ENCODE measurements at places on chromosomes 6 and 20.

DNA sequence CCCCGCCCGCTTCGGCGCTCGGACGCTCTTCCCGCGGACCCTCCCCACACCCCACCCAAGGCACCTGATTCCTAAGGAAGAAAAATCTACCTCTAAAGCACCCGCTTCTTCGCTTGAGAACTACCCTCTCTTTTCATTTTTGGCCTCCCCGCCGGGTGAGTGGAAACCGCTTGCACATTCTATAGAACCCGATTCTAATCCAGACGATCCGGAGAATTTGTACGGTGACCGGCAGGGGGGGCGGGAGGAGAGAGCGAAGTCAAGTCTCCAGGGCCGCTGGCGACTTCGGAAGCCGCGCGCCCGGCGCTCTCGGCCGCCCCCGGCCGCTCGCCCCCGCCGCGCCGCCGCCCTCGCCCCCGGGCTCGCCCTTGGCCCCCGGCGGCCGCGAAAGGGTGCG is at the start of gene RBM24:
Gene RBM24 (plus strand): TSS at position 262 of the 397 bp plus-strand sequence. CDS start 221 bp downstream, outside the sequence.
- DNase-seq: peak; percentile 75

- peak; percentile 52 for DNase-seq
These were observed 14.8 kb upstream of the CALHM6 start for GRCh38 chr6:116446399-116446798.

DNA sequence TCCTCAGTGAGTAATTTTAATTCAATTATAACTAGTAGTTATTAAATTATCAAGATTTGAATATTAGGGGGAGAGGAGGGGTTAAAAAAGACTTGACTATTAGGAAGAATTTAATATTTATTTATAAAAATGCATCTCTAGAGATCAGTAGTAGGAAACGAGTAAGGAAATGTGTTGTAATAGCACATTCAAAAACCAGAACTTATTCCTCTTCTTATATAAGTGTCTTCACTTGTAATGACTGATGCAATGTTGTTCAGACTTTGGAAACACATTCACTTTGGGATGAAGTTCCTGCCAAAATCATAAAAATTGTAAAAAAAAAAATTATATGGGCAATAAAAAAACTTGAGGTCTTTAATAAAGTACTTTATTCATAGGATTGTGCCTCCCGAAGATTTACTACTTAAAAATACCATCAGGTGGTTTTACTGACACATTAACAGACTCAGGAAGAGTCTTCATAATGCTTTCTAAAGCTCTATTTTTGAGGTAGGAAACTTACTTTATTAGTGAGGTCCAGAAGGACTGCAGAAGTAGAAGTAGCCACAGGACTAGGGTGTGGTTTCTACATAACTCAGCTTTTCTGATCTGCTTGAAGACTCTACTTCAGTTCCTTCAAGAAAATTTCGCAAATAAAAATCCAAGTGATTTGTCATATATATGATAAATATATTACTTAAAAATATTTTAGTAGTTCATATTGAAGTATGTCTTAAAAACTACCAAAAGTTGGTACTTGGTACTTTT is 59.8 kb downstream of the CCDC170 start:
- DNase-seq: no peak

DNA sequence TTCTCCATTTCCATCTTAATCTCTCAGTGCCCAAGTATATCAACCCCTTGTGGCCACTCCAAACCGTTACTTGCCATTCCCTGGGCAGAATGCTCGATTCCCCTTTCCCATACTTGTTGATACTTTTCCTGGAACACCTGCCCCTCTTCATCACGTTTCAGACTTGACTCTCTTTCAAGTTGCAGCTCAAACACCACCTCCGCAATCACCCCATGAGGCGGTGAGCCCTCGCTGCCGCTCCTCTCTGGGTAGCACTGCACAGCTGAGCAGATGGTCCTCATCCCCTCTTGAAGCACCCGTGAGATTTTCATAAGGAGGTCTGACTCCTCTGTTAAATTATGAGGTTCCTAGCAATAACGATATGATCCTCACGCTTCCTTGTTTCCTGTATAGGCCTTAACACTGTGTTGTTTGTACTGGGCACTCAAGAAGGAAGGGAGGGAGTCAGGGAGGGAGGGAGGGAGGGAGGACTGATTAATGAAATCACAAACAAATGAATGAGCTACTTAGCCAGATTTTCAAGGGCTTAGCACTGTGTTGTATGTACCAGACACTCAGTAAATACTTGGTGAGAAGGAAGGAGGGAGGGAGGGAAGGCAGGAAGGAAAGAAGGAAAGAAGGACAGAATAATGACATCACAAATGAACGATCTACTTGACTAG is 8.0 kb upstream of the UQCC2 start:
- DNase-seq: no peak

DNA sequence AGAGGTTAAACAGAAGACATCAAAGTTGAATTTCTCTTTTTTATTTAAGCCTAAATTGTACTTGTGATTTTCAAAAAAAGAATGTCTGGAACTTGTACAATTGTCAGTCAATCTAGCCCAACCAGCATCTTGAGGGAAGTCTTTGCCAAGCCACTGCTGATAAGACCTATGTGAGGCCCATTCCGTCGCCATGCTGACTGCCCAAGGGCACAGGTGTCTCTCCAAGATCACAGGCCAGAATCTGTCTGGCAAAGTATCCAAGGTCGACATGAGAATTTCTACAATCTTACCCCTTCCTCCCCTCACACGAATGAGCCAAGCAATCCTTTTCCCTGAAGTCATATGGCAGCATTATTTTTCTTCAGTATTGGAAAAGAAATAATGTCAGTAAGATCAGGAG is 614.5 kb downstream of the CBLN4 start:
- DNase-seq: no peak

- DNase-seq: no peak
These were observed 120.8 kb upstream of the CDYL start for GRCh38 chr6:4655196-4656025.

DNA sequence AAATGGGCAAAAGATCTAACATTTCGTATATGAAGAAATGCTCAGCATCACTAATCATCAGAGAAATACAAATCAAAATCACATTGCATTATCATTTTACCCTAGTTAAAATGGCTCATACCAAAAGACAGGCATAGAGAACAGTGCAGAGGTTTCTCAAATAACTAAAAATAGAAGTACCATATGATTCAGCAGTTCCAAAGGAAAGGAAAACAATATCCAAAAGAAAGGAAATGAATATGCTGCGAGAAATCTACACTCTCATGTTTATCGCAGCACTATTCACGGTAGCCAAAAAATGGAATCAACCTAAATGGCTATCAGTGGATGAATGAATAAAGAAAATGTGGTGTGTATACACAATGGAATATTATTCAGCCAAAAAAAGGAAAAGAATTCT is 63.5 kb downstream of the VTA1 start:
- no peak for DNase-seq

GRCh38 chr6:129843573-129843972 is 17.5 kb downstream of the TMEM244 start:
- DNase-seq: peak; percentile 24

- DNase-seq: no peak
These were observed 37.1 kb downstream of the CDH4 start for GRCh38 chr20:61289166-61289565.

- DNase-seq: no peak
These were observed 76.5 kb downstream of the EFHC1 start for GRCh38 chr6:52496631-52497030.

GRCh38 chr6:75893058-75893775 is 144.2 kb downstream of the MYO6 start:
- DNase-seq: peak; percentile 77

- DNase-seq: peak; percentile 58
These were observed at the start of gene PPDPF for GRCh38 chr20:63520504-63520933. Gene PPDPF (plus strand): TSS chr20:63520765. CDS start chr20:63521309, 544 bp downstream.

GRCh38 chr20:12110711-12111110 is 193.0 kb downstream of the BTBD3 start:
- DNase-seq: no peak

DNA sequence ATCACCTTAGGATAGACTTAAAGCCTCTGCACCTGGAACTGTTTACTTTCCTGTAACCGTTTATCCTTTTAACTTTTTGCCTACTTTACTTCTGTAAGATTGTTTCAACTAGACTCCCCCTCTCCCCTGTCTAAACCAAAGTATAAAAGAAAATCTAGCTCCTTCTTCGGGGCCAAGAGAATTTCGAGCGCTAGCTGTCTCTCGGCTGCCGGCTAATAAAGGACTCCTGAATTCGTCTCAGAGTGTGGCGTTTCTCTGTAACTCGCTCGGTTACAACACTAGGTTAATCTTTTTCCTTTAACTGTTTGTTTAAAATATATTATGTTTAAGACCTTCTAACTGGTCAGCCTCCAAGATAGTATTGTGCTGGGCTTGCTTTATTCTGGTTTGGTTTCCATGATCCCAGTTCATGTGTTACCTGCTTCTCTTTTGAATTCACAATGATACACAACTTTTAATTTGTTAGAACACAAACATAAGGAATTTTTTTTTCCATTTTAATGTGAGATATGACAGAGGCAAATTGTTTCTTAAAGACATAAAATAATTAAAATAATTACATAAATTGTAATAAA is 8.7 kb upstream of the NQO2 start:
- no peak for DNase-seq

DNA sequence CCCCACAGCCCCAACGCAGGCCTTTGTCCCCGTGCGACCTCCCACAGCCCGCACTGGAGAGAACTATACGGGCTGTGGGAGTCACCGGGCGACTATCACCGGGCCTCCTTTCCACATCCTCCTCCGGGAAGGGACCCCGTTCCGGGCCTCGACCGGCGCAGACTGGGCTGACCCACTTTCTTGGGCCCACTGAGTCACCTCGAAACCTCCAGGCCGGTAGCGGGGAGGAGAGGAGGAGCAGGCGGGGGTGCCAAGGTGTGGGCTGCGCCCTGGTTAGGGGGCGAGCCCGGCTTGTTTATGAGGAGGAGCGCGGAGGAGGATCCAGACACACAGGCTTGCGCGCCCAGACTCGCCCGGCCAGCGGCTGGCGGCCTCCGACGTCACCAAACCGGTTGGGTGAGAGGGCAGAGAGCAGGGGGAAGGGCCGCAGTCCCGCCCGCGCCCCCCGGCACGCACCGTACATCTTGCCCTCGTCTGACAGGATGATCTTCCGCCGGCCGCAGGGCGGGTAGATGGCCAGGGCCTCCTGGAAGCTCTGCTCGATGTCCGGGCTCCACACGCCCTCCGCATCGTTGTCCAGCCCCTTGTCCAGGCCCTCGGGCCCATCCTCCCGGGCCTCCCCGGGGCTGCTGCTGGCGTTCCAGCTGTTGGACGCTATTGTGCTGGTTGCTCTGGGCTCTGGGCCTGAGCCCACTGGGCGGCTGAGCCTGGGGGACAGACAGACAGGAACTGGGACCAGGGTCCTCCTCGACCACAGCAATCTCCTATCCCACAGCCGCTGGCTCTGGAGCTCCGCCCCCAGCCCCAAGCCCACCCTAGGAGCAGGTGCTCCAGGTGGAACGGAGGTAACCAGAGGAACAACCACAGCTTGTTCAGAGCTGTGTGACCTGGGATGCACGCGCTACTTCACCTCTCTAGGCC is 10.6 kb downstream of the TEAD3 start:
- no peak for DNase-seq

DNA sequence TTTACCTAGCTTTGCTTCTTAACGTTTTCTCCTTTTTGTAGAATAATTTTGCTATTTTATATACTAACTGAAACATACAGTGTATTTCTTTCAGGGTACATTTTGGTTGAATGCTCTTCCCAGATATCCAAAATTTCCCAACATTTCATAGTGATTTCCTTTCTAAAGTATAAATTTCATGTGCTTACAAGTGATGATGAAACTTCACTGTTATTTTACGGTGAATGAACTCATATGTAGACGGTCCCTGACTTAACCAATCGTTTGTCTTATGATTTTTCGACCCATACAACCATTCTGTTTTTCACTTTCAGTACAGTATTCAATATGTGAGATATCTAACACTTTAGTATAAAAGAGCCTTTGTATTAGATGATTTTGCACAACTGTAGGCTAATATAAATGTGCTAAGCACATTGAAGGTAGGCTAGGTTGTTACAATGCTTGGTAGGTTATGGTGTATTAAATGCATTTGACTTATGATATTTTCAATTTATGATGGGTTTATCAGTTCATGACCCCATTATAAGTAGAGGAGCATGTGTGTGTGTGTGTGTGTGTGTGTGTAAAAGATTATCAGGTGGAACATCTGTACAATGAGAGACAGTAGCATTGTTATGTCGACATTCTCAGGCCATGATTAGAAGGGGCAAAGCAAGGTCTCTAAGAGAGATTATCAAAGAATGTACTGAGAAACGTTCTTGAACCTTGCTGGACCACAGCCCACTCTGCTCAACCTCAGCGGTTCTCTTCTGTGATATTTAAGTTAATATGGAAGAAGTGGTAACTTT is 20.9 kb downstream of the HIVEP1 start:
- DNase-seq: no peak

DNA sequence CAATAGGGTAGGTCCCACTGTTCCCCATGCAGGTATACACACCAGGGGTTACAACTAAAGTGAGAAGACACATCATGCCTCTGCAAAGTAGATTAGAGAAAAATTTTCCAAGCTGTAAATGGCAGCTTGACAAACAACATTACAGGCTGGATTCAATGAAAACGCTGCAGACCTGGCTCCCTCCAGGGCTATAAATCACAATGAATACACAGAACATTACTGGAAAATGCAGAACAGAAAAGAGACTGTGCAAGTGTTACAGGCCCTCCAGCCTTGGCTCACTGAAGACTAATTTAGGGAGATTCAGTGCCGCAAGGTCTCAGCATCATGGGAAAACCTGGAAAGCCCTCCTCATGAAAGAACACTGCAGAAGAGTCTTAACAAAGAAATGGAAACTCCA is 207.8 kb downstream of the KHDC1L start:
- no peak for DNase-seq

DNA sequence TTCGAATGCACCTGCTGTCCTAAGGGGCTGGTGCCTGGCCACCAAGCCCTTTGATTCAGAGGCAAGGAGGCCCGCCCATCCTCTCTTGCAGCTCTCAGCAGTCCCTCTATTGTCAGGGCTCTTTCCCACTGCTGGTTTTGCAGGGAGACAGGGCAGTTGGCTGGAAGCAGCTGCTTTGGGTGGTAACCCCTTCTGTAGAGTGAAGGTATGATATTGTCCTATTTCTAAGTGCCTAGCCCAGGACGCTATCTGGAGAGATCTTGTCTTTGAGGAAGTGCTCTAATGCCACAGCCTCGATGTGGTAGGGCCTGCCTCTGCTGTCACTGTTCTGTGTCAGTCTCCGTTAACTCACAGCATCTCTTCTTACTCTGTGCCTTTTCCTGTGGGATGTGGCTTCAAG is 5.6 kb downstream of the PLCG1 start:
- no peak for DNase-seq

DNA sequence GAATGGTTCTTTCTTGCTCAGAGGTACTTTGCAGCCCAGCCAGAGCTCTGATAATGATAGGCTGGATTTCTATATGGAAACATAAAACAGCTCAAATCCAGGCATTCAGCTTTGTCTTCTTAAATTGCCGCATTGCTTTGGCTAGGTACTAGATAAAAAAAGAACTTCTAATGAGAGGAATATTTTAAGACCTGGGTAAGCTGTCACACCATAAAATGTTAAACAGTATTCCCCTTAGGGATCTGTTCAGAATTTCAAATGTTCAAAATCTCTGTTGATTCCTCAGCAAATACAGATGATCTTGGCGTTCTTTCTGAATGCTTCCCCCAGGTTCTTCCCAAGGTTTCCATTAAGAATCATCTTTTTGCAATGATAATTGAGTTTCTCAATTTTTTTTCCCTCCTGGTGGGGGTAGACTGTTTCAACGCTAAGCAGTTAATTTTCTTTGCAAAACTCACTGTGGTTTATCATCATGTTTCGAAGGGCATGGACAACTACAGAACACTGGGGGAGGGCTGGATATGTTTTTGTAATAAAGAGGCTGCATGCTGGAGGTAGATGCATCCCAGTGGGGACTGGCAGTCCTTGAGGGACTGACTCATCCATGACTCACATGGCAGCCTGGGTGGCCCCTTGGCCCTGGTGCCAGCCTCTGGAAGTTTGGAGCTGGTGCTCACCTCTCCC is 31.0 kb downstream of the TIAM2 start:
- peak; percentile 87 for DNase-seq

- no peak for DNase-seq
These were observed 30.2 kb downstream of the ISM1 start for GRCh38 chr20:13251106-13251903.

All from HFFc6 (cell line).